ENCODE measurements at places on chromosomes 6 and 20.

DNA sequence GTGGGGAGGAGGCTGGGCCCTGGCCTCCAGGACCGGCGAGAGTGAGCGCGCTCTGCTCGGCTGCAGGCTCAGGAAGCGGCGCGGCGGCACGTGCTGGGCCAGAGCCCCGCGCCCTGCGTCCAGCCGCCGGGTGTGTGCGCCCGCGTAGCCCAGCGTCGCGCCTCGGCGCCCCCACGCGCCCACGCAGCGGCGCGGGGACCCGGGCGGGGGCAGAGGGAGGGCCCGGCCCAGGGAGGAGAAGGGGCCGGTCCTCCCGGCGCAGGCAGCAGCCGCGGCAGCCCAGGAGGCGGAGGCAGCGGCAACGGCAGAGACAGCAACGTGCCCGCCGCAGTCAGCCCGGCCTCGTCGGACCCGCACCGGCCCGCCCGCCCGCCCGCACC, at the start of gene EYA2:
Gene EYA2 (plus strand): TSS at position 265 of the 380 bp plus-strand sequence. CDS start 95,168 bp downstream, outside the sequence.
- no peak for DNase-seq

DNA sequence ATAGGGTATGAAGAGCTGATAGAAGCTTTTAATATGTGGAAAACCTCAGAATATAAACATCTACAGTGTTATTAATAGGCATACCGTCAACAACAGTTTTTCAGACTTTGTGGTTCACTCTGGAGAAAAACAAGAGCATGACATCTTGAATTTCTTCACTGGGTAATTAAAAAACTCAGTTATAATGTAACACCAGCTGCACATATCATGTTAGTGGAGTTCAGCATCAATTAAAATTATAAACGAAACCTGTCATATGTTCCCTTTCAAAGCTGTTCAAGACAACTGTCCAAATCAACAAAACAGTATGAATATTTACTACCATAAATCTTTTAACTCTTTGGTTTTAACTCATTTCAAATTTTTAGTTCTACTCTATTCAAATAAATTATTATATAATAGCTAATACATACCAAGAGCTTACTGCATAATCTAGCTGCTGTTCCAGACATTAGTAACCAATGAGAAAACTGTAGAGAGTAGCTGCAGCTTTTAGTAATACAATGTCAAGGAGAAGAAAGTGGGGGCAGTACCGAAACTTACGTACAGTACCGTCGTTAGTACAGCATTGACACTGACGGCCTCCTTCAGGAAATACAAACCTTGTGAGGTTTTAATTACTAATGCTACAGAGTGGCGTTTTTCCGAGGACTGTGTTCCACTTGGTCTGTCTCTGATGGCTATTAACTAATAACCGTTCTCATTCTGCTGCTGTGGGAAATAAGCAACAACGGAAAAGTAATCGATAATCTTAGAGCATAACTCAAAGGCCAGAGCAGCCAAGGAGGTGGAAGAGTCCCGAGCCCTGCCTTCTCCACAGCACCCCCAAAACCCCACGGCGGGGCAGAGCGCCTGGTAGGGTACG, 532 bp upstream of the PM20D2 start:
- DNase-seq, result no peak

DNA sequence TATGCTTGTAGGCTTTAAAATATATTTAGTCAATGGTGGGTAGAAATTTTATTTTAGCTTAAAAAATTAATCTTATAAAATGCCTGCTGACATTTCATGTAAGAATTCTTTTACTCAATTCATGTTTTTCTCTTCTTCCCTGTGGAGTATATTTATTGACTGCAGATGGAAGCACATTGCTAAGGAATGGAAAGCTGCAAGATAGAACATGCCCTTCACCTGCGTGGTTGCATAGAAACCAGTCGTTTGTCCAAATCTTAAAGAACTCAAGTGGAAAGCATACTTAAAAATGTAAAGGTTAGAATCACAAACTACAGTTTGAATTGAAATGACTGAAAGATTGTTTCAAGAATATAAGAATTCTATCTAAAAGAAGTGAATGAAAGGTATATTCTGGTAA, 30.7 kb downstream of the C6orf163 start:
- no peak for DNase-seq

GRCh38 chr20:24960861-24961260, 11.8 kb downstream of the CST7 start:
- no peak for DNase-seq

DNA sequence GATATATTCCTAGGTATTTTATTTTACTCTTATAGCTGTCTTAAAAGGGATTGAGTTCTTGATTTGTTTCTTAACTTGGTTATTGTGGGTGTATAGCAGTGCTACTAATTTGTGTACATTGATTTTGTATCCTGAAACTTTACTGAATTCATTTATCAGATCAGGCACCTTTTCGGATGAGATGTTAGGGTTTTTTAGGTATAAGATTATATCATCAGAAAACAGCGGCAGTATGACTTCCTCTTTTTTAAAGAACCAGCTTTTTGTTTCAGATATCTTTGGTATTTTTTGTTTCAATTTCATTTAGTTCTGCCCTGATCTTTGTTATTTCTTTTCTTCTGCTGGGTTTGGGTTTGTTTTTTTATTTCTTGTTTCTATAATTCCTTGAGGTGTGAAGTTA, 382.4 kb upstream of the ADGRB3 start:
- no peak for DNase-seq

All from effector memory CD4-positive, alpha-beta T cell (primary cell).